Stimulated activated CD8-positive, alpha-beta memory T cell treated with anti-CD3 and anti-CD28 coated beads, Interleukin-7, amount 100 ng/mL, for 24 hours (primary cell): ENCODE measurements at places on chromosomes 1 and 21.
A peak's percentile ranks its signal among the peaks of the same experiment; 100 is the strongest.

DNA sequence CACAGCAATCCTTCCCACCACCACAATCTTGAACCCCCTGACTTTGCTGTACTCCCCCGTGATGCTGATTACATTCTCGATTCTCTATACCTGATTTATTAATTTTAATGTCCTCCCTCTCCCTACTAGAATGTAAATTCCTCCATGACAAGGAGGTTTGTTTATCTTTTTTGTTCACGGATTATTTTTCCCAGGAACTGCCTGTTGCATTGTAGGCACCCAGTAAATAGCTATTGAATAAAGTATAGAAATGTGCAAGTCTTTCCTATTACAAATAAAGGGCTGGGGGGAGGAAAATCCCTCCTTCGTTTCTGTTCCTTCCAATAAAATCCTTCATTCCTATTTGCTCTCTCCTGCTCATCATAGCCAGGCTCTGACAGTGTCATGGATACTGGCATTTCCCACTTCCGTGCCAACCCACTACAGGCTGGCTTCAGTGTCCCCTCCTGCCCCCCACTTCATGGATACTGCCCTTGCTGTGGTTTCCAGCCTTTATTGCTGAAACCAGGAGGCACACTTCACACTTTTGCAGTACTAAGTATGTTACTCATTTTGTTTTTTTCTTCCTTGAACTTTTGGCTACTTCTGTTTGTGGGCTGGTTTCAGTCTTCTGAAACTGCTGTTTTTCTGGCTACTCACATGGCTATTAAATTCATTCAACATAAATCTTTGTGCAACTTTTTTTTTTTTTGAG, 7.5 kb downstream of the KIF1B start:
- DNase-seq, result no peak

- DNase-seq, result no peak
Observed at GRCh38 chr1:64828829-64829228, 84.0 kb downstream of the RAVER2 start.

DNA sequence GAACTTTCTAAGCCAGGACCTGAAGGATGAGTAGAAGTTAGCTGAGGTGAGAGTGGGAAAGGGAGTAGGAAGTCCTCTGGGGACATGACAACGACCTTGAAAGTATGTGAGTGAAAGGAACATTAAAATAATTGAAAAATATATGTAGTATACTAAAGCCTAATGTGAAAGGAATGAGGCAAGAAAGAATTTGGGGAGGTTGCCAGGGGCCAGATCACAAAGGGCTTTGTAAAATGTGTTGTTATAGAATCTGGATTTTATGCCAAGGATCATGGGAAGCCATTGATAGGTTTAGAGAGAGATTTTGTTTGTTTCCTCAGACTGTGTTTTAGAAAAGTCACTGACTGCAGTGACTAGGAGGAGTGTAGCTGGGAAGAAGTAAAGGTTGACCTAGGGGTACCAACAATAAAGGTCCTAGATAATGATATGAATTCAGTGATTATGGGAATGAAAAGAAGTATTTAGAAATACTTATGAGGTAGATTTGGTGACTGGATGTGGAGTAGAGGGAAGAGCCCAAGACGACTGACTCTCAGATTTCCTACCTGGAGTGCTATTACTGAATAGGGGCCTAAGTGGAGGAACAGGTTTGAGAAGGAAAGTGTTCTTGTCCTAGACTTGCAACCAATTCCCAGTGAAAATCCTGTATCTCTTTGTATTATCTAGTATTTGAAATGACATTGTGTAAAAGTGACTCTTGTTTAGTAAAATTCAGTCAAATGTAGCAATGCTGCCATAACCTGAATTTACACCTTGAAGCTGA, 179.8 kb downstream of the PHTF1 start:
- DNase-seq, result no peak

GRCh38 chr1:216830424-216831210, 107.4 kb upstream of the ESRRG start:
- DNase-seq, result no peak

DNA sequence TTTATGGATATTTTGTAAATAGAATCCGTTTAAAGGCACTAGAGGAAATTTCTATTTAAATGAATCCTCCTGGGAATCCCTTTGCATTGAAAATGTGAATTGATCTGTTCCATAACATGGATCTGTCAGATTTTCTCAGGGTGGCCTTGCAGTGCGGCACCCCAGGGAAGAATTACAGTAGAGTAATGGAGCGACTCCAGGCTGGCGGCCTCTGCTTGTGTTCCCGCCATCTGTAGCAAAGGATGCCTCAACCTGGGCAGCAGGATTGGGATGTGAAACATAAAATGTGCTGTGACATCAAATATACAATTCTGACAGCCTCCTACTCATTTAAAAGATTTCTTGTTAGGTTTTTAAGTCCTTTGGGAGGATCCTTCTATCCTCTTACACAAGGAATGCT, 115.9 kb downstream of the RHOU start:
- DNase-seq, result no peak

DNA sequence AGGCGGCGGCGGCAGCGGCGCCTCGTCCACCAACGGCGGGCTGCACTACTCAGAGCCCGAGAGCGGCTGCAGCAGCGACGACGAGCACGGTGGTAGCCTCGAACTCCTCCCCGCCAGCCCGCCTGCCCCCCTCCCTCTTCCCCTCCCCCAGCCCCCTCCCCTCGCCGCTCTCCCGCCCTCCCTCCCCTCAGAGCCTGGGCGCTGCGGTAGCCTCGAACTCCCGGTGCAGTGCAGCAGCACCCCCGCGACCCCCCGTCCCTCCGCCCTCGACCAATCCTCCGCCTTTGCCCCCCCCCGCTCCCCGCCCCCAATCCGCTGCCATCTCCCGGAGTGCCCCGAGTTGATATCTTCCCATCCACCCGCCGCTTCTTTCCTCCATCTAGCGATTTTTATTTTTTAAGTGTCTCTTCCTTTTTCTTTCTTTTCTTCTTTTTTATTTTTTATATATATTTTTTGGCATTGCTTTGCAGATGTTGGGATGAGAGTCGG, 516 bp downstream of the RCOR3 start:
- DNase-seq, result peak; percentile 23

GRCh38 chr1:42817976-42818375, 779 bp upstream of the SVBP start:
- DNase-seq, result no peak

- DNase-seq, result no peak
Observed at GRCh38 chr1:28087614-28088167, 719 bp downstream of the EYA3 start.

DNA sequence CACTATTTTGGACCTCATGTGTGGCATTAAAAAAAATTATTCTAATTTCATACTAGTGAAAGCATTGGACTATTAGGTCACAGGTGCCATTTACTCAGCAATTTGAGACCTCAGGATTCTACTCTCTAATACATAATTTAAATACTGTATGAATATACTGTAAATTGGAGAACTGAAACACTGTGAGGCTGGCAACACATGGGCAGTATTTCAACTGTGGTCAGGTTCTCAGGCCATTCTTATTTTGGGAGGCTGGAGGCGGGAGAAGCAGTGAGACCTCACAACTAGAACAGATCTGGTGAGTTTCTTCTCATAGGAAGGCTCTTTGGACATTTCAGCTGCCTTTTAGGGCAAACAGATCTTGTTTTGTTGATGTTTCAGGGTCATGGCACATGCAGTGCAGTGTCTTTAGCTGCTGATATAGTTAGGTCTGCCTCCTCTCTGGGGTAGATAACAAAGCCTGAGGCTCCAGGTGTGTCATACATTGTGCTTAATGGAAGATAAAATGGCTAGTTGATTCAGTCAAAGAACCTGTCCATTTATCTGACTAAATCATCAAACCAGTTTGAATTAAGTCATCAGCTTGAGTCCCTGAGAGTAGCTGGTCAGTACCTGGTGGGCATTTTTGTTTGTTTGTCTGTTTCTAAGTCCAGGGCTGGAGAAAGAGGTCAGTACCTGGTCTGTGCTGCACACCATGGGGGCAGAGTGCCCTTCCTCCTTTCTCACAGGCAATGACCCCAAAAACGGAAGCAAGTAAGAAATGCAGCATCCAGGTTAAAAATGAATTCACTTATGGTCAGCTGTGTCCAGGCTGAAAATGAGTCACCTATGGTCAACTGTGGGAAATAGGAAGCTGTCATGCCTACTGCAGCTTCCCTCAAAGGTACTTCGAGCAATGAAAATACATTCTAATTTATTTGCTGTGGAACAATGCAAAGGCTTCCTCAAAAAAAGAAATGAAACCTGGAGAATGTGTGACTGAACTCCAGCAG, 216.2 kb downstream of the SDCCAG8 start:
- DNase-seq, result no peak

- DNase-seq, result no peak
Observed at GRCh38 chr1:246435421-246436041, 71.5 kb downstream of the SMYD3 start.

- no peak for DNase-seq
Observed at GRCh38 chr1:159990005-159990404, 36.0 kb upstream of the SLAMF9 start.

DNA sequence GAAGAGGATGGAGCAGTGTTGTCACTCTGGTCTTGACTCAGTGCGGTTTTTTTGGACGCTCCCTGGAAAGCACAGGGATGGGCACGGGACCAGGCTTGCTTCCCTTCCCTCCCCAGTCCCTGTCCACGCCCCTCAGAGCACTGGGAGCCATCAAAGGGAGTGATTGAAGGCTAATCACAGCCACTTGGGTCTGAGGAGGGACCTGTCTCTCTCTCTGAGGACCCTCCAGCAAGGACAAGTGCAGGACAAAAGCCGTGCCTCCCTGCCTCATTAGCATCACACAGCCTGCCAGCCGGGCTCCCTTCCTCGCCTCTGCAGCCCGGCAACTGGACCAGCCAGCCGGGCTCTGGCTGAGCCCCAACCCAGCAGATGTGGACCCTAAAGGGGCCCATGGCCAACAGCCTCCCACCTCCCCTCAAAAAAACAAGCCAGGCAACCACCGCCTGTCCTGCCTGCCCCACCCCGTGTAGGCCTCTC, 18.6 kb upstream of the PDZK1IP1 start:
- no peak for DNase-seq

GRCh38 chr1:200550367-200550766, 70.2 kb downstream of the KIF14 start:
- no peak for DNase-seq

DNA sequence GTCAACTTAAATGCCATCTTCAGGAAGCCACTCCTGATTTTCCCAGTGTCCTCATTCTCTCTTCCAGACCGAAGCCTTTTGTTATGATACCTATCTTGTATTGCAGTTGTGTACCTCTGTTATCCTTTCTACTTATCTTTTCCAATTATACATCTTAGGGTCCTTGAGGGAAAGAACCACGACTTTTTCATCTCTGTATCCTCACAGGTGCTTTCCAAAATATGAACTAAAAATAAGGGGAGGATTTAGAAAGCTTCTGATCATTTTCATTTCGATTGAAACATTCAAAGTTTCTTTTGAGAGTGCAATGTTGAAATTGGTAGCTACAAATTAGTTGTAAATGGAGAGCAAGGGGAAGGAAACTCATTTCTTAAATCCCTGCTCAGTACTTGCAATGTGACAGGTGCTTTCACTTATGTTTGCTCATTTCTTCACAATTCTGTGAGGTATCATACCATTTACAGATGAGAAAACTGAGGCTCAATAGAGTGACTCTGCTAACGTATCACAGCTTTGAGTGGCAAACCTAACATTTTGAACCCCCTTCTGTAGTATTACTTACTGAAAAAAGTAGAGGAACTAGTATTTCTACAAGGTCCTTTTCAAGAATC, 24.2 kb downstream of the SLC19A2 start:
- DNase-seq, result no peak

DNA sequence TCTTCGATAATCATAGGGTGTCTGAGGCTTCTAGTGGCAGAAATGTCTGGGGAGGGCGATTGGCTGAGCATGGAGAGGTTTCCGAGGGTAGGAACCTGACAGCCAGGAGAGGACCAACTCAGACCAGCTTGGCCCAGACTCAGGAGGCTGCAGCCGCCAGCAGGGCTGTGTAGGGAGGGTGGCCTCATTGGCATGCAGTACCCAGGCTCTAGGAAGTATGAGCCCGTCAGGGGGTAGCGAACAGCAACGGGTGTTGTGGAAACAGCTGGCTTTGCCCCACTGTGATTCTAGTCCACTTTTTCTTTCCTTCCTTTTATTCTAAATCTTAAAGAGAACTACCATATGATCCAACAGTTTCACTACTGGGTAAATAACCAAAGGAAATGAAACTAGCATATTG, 103.3 kb downstream of the DIRAS3 start:
- DNase-seq, result no peak

GRCh38 chr1:232577772-232578171, 52.2 kb downstream of the SIPA1L2 start:
- no peak for DNase-seq

- DNase-seq, result no peak
Observed at GRCh38 chr1:183699616-183700160, 46.6 kb upstream of the APOBEC4 start.

- DNase-seq, result no peak
Observed at GRCh38 chr1:240831922-240832321, 220.0 kb upstream of the GREM2 start.

DNA sequence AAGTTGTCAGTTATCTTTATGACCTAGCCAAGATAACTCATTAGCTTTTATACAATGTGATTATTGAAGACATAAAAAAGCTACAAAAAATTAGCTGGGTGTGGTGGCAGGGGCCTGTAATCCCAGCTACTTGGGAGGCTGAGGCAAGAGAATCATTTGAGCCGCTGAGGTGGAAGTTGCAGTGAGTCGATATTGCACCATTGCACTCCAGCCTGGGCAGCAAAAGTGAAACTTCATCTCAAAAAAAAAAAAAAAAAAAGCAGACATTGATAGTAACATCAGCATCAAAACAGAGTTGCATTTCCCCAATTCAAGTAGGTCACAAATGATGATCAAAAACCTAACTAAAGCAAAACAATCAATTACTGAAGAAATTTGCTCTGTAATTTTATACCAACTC, 191.4 kb downstream of the PTGER3 start:
- no peak for DNase-seq

GRCh38 chr1:210951279-210951678, 182.7 kb downstream of the KCNH1 start:
- DNase-seq, result no peak

DNA sequence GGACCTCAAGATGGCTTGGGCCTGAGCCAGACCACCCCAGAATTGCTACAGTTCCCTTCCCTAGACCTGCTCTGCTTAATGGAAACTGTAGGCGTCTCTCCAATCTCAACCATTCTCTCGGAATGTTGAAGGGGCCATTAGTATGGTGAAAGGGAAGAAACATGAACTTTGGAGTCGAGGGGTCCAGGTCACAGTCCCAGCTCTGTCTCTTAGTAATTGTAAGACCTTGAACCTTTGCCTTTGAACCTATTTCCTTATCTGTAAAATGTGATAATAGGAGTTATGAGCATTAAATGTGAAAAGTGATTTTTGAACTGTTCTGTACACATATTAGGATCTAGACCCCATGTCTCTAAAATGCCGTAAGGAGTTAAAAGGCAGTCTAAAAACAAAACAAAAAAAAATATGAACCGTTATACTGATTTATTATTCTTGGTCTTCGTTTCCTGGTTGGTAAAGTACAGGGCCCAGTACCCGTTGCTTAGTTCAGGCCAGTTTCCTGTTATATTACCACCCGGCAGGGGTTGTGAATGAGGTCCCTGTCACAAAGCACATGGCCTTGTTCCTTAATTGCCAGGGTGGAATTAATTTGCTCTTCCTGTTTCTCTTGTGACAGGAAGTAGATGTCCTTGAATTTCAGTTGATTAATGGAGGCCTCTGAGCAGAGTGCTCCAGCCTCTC, 42.3 kb downstream of the TCEANC2 start:
- DNase-seq, result no peak
